ENCODE measurements at places on chromosomes 7 and 10. TPM values are rescaled to one million over a fixed set of nuclear protein-coding genes. Genes with fewer than 3 reads are reported as not detected.

DNA sequence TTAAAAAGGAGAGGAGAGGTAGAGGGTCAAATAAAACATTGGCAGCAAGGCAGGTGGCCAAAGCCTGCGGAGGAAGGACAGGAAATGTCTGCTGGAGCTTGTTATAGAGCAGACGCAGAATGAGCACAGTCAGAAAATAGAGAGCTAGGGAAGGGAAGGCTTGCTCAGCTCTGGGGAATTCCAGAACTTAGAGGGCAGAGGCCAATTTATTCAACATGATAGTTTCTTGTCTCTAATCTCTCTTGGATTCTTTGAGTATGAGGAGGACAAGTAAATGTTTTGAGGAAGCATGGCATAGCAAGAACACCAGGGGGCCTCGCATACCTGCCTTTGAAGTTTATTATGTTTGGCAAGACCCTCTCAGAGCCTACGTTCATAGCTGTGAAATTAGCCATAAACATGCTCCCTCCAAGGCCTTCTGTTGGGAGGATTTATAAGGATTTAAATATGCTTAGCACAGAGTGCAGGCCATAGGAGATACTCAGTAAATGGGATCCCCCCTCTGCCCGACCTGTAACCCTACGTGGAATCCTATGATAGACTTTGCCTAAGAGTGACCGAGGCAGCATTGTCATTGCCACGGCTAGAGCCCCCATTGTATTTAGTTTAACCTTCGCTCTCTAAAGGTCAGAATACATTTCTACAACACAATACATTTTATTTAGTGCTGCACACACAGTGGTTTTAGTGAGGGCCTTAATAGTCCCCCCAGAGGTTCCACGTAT is 293.9 kb downstream of the CCDC3 start:
- peak; percentile 64 for DNase-seq

GRCh38 chr10:71246591-71247413 is 34.4 kb downstream of the UNC5B start:
- DNase-seq = peak; percentile 93

GRCh38 chr10:107164992-107165391 is 486 bp upstream of the SORCS1 start:
- DNase-seq = no peak

GRCh38 chr10:118332236-118332635 is 9.9 kb downstream of the FAM204A start:
- DNase-seq = peak; percentile 69

GRCh38 chr10:125661941-125662515 is 20.9 kb downstream of the TEX36 start:
- peak; percentile 3 for DNase-seq

GRCh38 chr7:25854608-25855497 is 297.1 kb upstream of the NFE2L3 start:
- DNase-seq = peak; percentile 87

GRCh38 chr7:30584965-30585364 is 9.7 kb upstream of the GARS1 start:
- DNase-seq = no peak

GRCh38 chr7:114922652-114923402 is 933 bp downstream of the MDFIC start:
- peak; percentile 28 for DNase-seq

GRCh38 chr10:89981891-89982290 is 280.5 kb downstream of the KIF20B start:
- no peak for DNase-seq

DNA sequence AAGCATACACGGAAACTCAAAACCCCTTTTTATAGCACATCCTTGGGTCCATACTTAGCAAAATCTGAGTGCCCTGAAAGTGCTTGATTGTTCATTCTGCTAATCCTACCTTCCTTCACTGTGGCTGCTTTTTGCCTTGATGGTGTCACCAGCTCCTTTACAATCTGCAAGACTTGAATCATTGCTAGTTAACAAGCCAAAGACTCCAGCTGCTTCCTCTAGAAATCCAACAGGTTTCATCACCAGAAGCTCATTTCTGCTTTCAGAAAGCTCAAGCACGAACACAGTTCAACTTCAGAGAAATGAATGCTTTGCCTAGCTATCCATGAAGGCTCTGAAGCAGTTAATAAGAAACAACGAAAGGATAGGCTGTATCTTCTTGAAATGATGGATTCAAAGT is 38.0 kb downstream of the USP6NL start:
- no peak for DNase-seq

DNA sequence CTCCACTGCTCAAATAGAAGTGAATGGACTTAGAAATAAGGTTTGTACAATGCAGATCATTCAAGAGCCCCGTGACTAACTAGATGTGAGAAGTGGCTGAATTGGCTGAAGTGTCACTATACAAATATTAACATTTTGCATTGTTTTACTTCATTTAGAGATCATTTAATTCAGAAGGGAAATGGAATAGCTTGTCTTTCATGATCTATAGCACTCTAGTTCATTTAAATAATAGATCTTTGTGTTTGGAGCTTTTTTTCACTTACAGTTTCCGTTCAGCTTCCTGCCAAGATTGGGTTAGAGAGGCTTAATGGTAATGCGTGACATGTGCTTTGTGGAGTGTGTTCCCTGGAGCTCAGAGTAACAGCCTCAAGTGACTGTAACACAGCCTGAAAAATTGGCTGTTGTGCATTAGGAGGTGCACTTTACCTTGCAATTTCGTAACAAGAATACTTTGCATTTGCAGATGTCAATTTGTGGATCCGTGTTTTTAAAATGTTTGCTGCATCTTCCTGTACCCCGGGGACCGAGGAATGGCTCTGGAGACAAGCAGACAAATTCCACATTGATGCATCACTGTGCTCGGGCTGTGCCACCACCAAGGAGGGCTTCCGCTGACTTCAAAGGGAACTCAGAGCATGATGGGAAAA is 170.3 kb downstream of the NRP1 start:
- DNase-seq = no peak

GRCh38 chr7:134825666-134826065 is 46.2 kb downstream of the CALD1 start:
- no peak for DNase-seq

GRCh38 chr10:11824825-11825224 is 1.7 kb downstream of the PROSER2 start:
- peak; percentile 39 for DNase-seq

- no peak for DNase-seq
Measured at GRCh38 chr7:26189697-26190096, 10.8 kb downstream of the HNRNPA2B1 start.

- peak; percentile 40 for DNase-seq
Measured at GRCh38 chr7:33459340-33459751, 330.0 kb downstream of the BBS9 start.

DNA sequence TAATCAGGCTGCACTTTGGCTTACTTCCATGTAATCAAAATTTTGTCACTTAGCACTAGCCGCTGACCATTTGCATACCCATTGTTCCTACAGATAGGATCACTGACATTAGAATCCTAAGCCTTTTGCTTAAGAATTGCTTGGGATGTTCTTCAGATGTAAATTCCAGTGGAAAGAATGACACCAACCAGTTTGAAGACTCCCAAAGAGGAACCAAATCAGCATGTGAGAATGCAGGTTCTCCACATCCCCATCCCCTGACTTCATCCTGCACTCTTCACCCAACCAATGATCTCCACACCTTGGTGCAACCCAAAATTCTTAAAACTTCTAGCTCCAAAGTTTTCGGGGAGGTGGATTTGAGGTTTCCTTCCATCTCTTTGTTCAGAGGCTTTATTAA is 345.6 kb downstream of the GPAM start:
- DNase-seq = no peak

DNA sequence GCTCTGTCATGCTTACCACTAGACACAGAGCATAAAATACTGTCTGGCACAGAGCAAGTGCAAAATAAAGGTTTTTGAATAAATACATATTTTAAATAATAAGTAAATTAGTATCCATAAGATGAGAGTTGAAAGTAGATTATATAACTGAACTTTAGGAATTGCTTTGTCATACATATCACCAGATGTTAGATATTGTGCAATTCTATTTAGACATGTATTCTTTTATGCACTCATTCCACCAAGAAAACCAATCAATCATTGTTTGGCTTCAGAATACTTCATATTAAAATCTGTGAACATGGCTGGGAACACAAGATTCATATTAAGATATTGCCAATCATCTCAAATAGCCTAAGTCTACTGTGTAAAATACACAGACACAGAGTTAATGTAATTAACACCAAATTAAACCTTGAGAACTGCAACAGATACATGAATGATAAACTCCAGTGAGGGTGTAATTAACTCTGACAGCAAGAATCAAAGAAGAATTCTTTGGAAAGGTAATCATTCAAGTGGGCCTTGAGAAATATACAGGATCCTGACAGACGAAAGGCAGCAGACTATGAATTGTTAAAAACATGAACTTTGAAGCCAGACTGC is 201.0 kb upstream of the PTN start:
- DNase-seq = no peak

DNA sequence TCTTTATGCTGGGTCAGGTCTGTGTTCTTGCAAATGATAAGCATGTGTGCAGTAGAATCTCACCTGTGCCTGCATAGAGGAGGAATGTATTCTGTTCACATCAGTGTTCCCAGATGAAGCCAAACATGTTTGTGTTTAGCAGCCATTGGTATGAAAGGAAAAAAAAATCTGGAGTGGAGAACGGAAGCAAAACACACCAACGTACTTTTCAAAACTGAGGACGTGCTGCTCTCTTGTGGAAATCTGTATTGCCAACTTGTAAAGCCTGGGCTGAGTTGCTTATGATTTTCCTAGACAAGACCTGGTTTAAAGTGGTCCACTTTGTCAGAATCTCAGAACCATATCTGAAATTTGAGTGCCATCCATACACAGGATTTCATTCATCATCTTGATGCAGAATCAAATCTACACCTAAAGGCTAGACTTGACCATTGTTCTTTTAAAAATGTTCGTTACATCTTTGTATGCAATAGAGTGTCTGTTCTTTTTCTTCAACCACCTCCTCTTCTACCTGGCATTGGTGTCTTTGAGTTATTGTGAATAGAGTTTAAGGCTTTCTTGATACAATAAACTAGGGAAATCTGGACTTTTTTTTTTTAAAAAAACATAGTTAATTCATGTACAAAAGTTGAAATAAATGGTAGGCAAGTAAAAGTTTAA is 367.7 kb downstream of the PHF14 start:
- DNase-seq = peak; percentile 24

GRCh38 chr10:94224656-94225055 is 138.1 kb downstream of the NOC3L start:
- no peak for DNase-seq

DNA sequence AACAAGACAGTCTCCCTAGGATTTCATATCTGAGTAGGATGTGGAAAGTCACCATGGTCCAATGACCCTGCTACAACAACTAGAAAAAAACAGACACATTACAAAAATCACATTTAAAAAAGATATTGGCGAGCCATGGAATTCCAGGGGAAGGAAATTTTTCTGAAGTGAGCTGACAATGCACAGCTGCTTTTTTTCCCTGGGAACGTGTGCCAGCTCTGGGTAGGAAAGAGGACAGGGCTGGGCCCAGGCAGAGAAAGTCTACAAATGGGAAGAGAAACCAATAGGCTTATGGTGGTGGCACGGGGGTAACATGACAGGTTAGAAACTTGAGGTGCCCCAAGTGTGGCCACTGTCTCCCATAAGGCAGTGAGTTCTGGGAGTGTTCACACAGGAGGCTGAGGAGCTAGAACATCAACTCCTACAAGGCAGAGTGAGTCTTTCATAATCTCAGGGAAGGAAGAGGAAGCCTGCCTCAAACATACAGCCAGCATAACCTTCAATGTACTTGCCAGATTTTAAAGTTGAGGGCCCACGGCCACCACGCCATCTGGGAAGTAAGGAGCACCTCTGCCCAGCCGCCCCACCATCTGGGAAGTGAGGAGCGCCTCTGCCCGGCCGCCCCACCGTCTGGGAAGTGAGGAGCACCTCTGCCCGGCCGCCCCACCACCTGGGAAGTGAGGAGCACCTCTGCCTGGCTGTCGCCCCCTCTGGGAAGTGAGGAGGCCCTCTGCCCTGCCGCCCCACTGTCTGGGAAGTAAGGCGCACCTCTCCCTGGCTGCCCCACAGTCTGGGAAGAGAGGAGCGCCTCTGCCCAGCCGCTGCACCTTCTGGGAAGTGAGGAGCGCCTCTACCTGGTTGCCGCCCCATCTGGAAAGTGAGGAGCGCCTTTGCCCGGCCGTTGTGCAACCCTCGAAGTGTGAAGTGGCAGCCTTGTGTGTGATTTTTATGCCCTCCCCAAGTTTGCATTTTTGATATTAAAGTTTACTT is 5.9 kb downstream of the FBXL13 start:
- DNase-seq = no peak

- DNase-seq = peak; percentile 91
Measured at GRCh38 chr10:43396061-43396927, 12.7 kb downstream of the HNRNPF start.

GRCh38 chr10:34664706-34665105 is 150.4 kb downstream of the PARD3 start:
- no peak for DNase-seq

GRCh38 chr10:16795410-16796073 is 21.7 kb downstream of the RSU1 start:
- DNase-seq = no peak

GRCh38 chr10:44647877-44648542 is 263.1 kb upstream of the CXCL12 start:
- no peak for DNase-seq

DNA sequence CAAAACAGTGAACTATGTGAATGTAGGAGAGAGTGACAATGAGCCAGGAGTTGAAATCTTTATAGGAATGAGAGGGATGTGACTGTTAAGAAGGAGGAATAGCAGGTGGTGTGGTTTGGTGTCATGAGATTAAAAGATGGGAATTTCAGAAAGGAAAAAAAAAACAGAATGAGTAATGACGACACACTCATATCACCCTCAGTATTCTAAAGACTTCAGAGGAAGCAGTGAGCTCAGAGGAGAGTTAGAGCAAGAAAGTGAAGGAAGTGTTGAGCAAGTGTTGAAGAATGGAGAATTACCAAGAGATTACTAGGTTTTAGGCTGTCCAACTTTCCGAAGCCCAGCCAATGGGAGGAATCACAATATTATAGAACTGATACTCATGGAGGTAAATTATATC is 220.5 kb upstream of the HGF start:
- DNase-seq = no peak

DNA sequence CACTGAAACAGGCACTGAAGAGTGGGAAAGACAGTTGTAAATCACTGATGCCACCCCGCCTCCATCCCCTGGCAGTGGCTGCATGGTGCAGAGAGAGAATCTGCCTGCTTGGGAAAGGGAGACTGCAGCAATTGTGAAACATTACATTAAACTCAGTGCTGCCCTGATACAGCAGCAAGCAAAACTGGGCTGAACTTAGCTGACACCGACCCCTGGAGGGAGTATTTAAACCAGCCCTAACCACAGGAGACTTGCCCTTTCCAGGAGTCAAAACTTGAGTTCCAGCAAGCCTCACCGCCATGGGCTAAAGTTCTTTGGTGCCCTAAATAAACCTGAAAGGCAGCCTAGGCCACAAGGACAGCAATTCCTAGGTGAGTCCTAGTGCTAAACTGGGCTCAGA is 109.4 kb upstream of the PLPP4 start:
- DNase-seq = no peak

ZNF425 gene
- 4.3 TPM for polyA plus RNA-seq

MKRN1 gene
- 85.2 TPM for polyA plus RNA-seq

TBXAS1 gene
- polyA plus RNA-seq = 9.6 TPM

TUBAL3 gene
- 33.9 TPM for polyA plus RNA-seq

ENTPD1 gene
- polyA plus RNA-seq = 21.3 TPM

C7orf33 gene
- polyA plus RNA-seq = not detected

H2BK1 gene
- polyA plus RNA-seq = not detected

UPK3B gene
- 48.0 TPM for polyA plus RNA-seq

VWA2 gene
- polyA plus RNA-seq = 4.6 TPM

CALML3 gene
- polyA plus RNA-seq = 0.09 TPM

CYP2C18 gene
- polyA plus RNA-seq = 97.1 TPM

NKX6-2 gene
- 1.7 TPM for polyA plus RNA-seq

Measured in large intestine (tissue), 12 donors.